Nephron progenitor cell (in vitro differentiated cells): ENCODE measurements at places on chromosomes 16 and 17.

DNA sequence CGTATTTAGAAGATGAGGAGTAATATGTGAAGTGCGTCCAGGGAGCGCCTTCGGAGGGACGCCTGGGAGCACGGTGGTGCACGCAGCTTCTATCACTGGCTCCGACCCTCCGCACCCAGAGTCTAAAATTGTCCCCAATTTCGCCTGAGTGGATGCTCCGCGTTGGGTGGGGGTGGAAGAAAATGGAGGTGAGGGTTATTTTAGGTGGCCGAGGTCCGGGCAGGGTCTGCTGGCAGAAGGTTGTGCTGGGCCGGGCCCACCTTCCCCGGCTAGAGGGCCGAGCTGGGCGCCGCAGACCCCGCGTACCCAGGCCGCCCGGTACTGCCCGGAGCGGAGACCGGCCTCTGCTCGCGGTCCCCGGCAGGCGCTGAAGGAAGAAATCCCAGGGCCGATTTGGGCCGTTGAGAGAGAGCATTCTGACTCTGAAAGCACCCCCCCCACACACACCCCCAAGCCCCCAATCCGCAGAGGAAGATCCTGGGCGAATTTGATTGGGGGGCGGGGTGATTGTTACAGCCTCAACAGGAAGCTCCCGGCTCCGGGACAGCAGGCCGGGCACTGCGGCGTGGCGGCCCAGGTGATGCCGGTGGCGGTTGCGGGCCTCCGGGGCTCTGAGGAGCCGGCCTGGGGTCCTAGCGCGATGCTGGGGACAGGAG lies 3.0 kb downstream of the BAHCC1 start:
- H3K27ac ChIP-seq: peak overlapping the region; percentile 98
- H3K36me3 ChIP-seq: peaks cover 5% of the 10 kb centered on the region
- DNase-seq: peak; percentile 64
- H3K27me3 ChIP-seq: peaks cover 11% of the 10 kb centered on the region
- H3K4me3 ChIP-seq: peak overlapping the region; percentile 96

- peaks cover 16% of the 10 kb centered on the region for H3K27me3 ChIP-seq
- H3K36me3 ChIP-seq: no peaks in the 10 kb centered on the region
- H3K4me1 ChIP-seq: peaks cover 35% of the 10 kb centered on the region
Observed at GRCh38 chr17:57810721-57811637, 38.9 kb downstream of the MRPS23 start.

- H3K27me3 ChIP-seq: no peaks in the 10 kb centered on the region
- H3K4me3 ChIP-seq: no peak overlapping the region
- H3K4me1 ChIP-seq: no peaks in the 10 kb centered on the region
- no peak for DNase-seq
- peaks cover 93% of the 10 kb centered on the region for H3K36me3 ChIP-seq
Observed at GRCh38 chr17:39513309-39513708, 52.0 kb downstream of the CDK12 start.

DNA sequence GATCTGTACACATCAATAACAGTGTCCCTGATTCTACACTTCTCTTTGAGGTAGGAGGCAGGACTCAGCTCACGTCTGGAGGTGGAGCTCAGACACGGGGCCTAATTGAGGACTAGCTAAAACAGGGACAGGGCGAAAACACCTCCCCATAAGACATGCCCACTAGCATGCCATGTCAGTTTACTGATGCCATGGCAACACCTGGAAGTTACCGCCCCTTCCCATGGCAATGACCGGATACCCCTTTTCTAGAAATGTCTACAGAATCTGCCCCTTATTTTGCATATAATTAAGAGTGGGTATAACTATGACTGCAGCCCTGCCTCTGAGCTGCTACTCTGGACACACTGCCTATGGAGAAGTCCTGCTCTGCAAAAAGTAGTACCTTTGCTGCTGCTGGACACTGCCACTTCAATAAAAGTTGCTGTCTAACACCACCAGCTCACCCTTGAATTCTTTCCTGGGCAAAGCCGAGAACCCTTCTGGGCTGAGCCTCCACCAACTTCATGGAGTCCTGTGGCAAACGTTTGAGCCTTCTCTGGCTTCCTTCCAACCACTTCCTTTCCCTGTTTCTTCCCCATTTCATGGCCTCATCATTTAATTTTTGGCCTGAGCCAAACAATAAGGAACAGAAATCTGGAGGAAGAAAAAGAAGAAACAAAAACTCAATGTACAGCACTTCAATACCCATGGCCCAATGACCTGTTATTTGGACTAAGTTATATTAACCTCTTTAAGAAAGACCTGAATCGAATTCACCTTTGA lies 21.0 kb downstream of the PHB1 start:
- no peak for DNase-seq
- no peaks in the 10 kb centered on the region for H3K36me3 ChIP-seq
- H3K4me3 ChIP-seq: no peak overlapping the region
- peaks cover 23% of the 10 kb centered on the region for H3K4me1 ChIP-seq
- H3K27ac ChIP-seq: no peak overlapping the region

- peaks cover 20% of the 10 kb centered on the region for H3K36me3 ChIP-seq
- H3K27ac ChIP-seq: no peak overlapping the region
- H3K4me3 ChIP-seq: no peak overlapping the region
- peaks cover 13% of the 10 kb centered on the region for H3K4me1 ChIP-seq
- H3K27me3 ChIP-seq: peaks cover 3% of the 10 kb centered on the region
- no peak for DNase-seq
Observed at GRCh38 chr16:79751471-79752184, 151.1 kb upstream of the MAF start.

- H3K27ac ChIP-seq: no peak overlapping the region
- H3K4me3 ChIP-seq: no peak overlapping the region
- peaks cover 9% of the 10 kb centered on the region for H3K27me3 ChIP-seq
- H3K36me3 ChIP-seq: peaks cover 13% of the 10 kb centered on the region
- H3K4me1 ChIP-seq: peaks cover 66% of the 10 kb centered on the region
Observed at GRCh38 chr16:10980813-10981212, 36.4 kb downstream of the CLEC16A start.
